ENCODE measurements at places on chromosomes 4 and X. TPM values are rescaled to one million over a fixed set of nuclear protein-coding genes. Genes with fewer than 3 reads are reported as not detected.

The UGT8 gene
- 18.2 TPM for total RNA-seq

The CT83 gene
- total RNA-seq = not detected

DNA sequence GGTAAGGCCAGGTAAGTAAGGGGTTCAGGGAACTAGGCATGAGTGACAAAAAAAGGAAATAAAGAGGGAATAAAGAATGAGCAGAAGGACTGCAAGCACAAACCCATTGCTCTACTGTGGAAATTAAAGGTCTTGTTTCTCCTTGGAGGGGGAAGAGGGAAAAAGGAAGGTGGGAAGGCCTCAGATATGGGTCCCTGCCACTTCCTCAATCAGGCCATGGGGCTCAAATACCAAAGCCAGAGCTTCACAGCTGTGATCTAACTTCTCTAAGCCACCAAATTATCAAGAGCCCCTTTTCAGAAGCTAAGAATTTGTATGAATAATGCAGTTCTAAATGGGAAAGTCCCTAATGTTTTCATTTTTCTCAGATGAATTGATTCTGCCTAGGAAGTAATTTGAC lies 4.7 kb downstream of the USP51 start:
- no peak for DNase-seq

DNA sequence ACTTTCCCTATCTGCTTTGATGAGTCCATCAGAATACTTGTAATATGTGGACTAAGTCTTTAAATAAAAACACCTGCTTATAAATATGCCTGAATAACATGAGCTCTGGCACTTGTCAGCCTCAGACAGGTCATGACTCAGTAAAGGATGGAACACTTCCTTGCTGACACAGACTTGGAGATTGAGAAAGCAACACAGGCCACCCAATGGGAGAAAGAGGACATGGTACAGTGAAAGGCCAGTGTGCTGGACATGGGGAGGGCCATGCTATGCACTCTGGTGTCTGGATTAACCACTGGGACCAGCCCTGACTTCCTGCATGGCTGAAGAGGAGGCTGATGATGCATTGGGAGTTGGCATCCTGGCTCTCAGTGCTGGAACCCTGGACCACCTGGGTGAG lies 149.5 kb downstream of the DHRSX start:
- DNase-seq = no peak
